ENCODE measurements at places on chromosomes 16 and 17.

- DNase-seq = peak; percentile 81
Measured at GRCh38 chr16:28140788-28141618, 70.8 kb downstream of the XPO6 start.

- DNase-seq = peak; percentile 71
Measured at GRCh38 chr16:3173892-3174617, 13.9 kb upstream of the OR1F1 start.

DNA sequence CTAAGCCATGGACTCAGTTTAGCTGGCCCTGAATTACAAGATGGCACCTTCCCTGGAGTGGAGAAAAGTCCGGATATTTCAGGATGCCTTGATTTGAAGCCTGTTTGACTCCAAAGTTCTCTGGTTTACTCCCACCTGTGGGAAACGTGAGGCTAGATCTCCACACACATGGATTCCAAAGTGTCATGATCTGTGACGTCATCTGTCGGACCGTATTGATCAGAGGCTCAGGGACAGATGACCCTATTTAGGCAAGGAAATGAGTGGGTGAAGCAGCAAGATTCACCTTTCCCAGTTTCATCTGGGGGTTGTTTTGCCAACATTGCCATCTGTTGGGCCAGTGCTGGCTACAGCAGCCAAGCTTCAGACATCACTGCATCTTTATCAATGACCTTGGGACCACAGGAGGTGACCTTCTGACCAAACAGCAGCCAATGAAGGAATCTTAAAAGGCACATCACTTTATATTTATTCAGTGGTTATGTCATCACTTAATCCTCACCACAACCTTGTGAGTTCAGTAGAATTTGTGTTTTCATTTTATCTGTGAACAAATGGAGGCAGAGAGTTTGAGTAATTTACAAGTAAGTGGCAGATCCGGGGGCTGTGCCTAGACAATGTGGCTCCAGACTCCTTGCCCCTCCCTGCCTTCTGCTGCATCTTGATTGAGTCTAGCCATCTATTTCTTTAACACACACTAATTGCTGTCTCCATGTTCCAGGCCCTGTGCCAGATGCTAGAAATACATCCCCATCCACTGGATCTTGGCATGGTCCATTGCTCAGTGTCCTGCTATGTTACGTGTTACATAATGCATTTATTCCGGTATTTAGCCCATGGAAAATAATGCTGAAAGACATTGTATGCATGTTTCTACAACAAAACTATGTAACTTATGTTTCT lies 1.5 kb upstream of the CDH13 start:
- DNase-seq = no peak

DNA sequence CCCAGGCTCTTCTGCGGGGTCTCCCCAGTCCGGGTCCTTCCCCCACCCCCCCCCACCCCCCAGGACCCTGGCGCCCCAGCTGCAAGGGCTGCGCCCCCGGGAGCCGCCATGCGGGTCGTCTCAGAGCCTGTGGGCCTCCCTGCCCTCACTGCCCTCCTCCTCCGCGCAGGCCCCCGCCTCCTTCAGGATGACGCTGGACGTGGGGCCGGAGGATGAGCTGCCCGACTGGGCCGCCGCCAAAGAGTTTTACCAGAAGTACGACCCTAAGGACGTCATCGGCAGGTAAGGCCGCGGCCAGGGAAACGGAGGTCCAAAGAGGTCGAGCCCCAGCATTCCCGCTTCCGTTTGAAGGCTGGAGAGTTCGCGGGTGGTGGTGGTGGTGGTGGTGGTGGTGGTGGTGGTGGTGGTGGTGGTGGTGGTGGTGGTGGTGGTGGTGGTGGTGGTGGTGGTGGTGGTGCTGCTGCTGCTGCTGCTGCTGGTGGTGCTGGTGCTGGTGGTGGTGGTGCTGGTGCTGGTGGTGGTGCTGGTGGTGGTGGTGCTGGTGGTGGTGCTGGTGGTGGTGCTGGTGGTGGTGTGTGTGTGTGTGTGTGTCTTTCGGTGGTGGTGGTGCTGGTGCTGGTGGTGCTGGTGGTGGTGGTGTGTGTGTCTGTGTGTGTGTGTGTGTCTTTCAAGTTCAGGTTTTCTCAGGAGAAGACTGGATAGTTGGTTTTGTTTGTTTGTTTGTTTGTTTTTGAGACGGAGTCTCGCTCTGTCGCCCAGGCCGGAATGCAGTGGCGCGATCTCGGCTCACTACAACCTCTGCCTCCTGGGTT lies 615 bp downstream of the PHKG2 start:
- DNase-seq = no peak

- DNase-seq = peak; percentile 0
Measured at GRCh38 chr16:9389543-9390207, 298.2 kb downstream of the HAPSTR1 start.

DNA sequence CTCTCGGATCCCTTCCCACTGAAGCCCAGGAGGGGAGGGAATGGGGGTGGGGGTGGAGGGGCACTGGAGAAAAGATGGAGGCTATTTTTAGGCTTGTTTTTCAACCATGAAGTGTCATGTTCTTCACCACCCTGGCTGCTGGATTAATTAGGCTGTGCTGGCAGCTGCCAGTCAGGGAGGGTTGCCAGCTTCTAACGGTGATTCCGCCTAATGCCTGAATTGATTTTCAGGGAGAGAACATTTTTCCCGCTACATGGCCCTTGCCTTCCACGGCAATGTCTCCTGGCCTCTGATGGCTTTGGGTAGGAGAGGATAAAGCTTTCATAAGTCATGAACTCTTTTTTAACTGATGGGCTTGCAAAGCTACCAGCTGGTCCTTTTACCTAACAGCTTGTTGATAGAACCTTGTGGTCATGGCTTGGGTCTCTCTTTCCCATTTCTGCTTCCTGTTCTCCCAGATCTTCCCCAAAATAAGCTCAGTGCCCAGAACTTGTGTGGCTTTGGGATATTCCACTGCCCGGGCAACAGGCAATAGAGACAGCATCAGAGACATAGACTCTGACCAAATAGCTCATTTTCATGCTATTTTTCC lies 167.4 kb downstream of the PITPNC1 start:
- DNase-seq = no peak

DNA sequence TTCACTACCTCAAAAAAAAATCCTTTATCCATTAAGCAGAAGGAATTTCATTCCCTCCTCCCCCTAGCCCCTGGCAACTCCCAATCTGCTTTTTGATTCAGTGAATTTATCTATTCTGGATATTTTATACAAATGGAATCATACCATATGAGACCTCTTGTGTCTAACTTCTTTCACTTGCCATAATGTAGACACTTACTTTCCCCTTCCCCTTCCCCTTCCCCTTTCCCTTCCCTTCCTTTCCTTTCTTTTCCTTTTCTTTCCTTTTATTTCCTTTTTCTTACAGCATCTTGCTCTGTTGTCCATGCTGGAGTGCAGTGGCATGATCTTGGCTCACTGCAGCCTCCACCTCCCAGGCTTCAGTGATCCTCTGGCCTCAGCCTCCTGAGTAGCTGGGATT lies 50.5 kb downstream of the PSMD12 start:
- no peak for DNase-seq

DNA sequence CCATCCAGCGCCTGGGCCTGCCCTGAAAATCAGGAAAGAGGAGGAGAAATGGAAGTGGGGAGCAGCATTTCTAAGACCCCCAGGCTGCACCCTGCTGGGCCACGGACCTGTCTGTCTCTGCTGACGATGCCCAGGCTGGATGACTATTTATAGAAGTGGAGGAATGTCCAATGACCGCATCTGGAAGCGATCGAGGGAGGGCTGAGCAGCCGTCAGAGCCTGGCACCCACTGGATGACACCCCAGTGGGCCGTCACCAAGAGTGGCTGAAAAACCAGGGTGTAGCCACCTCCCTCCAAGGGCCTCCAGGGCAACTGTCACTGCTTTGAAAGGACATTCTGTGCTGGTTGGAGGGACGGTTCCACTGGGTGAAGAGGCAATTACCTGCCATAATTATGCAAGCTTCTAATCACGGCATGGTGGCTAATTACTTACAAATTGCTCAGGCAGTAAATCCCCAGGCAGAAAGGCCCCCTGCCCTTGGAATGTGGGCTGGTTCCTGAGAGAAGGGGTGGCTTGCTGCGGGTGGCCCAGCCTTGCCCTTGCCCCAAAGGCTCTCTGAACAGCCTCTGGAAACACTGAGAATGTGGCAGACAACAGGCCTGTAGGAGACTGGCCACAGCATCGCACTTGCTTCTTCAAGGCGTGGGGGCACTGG lies 332.1 kb downstream of the C16orf95 start:
- DNase-seq = no peak

DNA sequence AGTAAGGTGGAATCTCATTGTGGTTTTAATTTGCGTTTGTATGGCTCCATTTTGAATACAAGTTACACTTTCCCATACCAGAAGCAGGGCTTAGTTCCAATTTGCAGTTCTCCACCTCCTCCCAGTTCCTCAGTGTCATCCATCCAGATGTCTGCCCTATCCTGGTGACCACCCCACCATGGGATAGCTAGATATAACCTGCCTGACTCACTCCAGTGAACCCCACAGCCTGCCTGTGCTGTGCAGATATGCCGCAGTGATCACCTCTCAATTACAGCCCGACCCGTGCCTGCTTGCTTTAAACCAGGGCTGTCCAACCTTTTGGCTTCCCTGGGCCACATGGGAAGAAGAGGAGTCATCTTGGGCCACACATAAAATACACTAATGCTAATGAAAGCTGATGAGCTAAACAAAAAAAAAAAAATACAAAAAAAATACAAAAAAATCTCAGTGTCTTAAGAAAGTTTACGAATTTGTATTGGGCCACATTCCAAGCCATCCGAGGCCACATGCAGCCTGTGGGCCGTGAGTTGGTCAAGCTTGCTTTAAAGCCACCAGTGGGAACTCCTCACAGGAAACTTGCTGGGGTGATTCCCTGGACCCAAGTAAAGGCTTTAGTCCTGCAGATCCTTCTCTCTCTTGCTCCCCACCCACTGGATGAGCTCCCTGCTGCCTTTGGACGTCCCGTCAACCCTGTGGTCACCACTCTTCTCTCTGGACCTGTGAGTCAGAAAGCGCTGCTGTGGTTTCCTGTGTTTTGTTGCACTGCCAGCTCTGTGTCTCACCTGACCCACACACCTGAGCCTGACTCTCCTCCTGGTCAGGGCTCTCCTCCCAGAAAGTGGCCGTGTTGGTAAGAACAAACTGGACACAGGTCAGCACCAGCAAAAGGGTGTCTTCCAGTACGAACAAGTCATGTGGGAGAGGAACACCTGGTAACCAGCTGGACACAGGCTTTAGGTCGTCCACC lies 83.0 kb downstream of the EMP2 start:
- no peak for DNase-seq

DNA sequence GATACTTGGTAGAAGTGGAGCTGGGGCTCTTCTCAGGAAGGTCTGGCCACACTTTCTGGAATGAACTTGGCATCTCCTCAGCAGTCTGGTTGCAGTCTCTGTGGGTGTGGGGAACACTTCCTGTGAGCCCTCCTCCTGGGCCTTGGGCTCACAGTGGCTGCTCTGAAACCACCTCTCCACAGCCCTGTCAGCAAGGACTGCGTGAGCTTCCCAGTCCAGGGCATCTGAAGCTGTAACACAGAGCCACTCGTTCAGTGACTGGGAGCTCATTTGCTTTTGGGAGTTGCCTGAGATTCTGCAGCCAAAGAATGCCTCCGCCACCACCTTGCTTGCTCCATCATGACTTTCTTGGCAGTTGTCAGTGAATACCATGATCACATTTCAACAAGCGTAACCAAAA lies 60.0 kb downstream of the CLEC16A start:
- no peak for DNase-seq

- peak; percentile 19 for DNase-seq
Measured at GRCh38 chr17:77724876-77725615, 233.5 kb upstream of the TNRC6C start.

GRCh38 chr16:75477680-75478473 lies 13.4 kb upstream of the TMEM170A start:
- DNase-seq = no peak

GRCh38 chr16:3096362-3096761 lies 2.7 kb downstream of the ZSCAN10 start:
- DNase-seq = no peak

DNA sequence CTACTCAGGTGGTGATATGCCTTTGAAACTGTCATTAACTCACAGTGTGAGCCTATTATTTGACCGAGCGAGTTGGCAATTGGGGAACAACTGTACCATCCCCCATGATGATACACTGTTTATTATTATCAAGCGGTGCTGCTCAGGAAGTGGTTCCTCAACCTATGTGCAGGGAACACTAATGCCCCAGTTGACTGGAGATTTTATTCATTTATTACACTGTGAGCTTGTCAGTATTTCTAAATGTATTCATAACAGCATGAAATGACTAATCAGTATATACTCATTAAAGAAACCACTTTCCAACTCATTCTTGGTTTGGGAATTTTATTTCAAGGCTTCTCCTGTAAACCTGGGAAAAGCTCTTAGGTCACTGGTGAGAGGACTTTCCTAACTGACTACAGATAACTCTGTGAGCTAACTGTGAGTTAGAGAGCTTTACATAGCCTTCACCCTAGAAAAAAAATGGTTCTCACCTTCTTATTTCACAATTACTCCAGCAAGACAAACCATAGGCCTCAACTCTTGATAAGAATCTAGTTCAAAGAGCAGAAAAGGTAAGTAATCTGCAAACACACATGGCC lies 42.4 kb downstream of the NXPH3 start:
- DNase-seq = no peak
